ENCODE measurements at places on chromosomes 2 and 18.
A peak's percentile ranks its signal among the peaks of the same experiment; 100 is the strongest.

DNA sequence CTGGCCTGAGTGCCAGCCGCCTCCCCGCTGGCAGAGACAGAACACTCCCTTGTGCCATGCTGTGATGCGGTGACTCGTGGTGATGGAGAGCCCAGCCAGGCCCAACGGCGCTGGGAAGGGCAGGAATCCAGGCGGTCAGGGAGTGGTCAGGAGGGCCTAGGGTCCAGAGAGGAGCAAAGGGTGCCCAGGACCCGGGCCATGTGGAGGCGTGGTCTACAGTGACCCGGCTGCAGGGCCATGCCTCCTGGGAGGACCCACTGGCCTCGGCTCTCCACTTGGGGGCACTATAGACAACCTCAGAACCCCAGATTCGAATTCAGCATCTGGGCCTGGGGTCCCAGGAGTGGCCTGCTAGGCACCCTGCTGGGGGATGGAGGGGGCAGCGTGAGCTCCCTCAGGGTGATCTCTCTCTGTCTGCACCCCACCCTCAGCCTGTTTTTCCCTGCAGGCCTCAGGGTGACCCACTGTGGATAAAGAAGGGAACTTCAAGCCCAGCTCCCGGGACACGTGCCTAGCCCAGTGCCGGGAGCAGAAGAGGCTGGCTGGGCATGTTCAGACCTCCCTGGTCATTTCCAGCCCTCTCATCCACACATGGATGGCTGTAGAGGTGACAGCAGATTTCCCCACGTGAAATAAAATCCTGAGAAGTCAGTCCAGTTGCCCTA, 13.0 kb downstream of the AMER3 start:
- no peak for DNase-seq

DNA sequence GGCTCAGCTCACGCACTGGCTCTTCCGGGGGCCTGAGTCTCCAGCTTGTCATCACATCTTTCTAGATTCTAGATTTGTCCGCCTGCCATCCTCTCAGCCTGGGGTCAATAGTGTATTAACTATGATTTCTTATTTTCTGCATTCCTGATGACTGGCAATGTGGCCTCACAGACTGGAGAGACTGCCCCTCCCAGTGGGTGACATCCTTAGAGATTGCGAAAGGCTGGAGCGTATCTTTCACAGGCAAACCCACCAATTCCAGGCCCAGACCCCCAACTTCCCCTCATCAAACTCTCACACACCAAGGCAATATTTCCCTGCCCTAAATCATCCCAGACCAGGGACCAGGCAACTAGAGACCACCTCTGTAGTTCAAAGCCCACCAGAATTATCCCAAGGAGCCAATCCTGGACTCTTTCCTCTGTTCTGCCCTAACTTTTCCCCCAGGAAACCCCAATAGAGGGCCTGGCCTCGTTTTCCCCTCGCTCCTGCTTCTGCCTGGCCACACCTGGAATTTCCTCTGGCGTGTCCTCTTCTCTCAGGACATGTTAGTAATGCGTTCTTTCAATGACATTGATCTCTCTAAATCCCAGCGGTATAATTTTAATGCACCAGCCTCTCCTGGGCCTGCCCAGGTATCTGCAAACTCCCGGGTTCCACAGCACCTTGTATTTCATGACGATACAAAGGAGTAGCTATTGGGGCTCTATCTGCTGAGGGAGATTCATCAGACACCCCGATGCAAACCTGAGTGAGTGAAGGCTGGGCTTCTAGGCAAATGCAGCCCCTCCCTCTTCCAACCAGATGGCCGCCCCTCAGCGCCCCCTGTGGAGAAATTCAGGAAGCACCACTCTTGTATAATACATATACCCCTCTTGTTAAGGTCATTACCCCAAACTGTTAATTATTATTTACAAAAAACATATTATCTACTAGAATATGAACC, 2.4 kb upstream of the KCNF1 start:
- peak; percentile 55 for DNase-seq

- no peak for DNase-seq
Observed at GRCh38 chr2:86068136-86068588, 37.5 kb downstream of the POLR1A start.

DNA sequence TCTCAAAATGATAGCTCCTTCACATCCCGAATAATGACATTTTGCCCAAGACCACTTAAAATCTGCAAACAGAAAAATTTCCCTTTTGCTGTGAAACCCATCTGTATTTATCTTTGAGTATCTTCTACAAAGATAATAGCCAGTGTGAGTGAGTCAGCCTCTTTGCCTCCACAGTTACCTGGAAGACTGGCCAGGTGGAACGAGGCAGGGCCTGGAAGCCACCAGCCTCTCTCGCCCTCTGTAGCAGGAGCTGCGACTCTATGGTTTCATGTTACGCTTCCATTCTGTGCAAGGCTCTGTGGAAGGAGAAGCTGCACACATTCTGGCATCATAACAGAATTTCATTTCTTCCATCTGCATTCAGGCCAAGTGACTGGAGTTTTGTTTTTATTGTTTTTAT, 9.5 kb downstream of the ELP2 start:
- DNase-seq: no peak

GRCh38 chr18:1652018-1652417, 747.3 kb downstream of the ADCYAP1 start:
- DNase-seq: no peak

GRCh38 chr2:75100801-75101151, 98.5 kb downstream of the TACR1 start:
- no peak for DNase-seq

- no peak for DNase-seq
Observed at GRCh38 chr18:27838225-27838624, 338.7 kb downstream of the CDH2 start.

- DNase-seq: no peak
Observed at GRCh38 chr2:176128172-176128981, 1.1 kb upstream of the HOXD8 start.

DNA sequence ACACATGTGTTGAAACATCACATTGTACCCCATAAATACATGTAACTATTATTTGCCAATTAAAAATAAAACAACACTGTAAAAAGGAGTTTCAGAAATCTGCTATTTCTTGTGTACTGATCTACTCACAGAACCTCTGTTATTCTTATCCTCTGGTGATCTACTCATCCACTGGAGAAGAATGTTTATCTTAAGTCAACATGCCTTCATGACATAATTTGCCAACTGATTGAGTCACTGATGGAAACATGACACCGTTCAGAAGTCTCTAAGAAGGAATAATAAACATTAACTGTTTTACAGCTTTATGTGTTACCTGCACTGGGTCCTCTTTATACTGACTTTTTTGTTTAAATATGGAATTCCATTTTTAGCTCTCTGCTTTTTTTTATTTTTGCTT, 555.2 kb downstream of the DCDC2C start:
- no peak for DNase-seq

DNA sequence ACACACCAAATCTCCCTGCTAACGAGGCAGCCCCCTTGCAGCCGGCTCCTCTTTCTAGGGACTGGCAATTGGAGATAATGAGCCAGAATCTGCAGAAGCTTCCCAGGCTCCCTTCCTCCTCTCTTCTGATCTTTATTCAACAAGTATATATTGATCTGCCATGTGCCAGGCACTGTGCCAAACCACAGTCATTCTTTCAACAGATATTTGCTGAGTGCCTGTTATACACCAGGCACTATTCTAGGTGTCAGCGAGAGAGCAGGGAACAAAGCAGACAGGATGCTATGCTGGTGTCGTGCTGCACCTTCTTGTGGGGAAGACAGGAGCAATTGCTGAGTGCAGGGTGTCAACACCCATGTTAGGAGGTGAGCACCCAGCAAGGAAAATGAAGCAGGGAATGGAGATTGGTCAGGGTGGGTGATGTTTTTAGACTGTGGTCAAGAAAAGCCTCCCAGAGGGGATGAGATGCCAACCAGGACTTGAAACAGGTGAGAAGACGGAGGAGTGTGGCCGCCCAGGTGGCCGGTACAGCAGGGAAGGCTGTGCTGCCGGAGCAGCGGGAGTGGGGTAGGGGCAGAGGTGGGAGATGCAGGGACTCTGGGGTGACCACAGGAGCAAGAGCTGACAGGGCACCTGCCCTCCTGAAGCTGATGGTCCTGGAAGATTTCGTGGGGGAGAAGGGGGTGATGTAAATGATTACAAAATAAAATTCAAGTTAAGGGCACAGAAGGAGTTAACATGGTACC, 307.6 kb upstream of the RAB12 start:
- DNase-seq: peak; percentile 27

DNA sequence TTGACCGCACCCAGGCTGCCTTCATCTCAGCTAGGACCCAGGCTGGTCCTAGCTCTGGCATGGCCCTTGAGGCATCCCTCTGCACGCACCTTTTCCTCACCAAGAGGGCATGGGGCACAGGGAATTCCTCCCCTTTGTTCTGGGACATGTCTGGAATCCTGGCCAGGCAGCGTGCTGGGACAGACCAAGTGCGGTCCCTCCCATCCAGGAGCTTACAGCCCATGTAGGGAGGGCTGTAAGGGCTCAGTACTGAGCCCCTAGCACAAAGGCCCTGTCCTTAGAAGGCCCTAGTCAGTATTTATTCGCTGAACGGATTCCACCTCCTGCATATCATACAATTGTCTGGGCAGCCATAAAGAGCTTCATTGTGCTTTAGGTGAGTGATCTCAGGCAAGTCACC, 3.0 kb downstream of the TMEM37 start:
- no peak for DNase-seq

GRCh38 chr2:149049142-149049541, 10.6 kb downstream of the LYPD6B start:
- no peak for DNase-seq

DNA sequence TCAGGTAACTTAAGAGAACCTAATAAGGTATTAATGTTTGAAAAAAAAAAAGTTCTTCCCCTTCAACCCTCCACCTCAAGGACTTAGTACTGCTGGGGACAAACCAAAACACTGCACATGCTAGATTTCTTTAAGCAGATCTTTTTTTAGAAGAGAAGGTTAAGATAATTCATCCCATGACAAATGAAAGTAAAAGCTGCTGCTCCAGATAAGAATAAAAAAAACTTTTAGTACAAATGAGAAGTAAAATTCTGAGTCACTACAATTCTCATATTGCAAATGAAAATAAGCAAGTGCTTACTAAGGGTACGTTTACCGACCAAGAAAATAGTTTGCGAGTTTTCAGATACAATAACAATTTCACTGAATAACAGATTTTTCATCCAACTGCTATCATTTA, 8.9 kb downstream of the STAM2 start:
- DNase-seq: no peak

DNA sequence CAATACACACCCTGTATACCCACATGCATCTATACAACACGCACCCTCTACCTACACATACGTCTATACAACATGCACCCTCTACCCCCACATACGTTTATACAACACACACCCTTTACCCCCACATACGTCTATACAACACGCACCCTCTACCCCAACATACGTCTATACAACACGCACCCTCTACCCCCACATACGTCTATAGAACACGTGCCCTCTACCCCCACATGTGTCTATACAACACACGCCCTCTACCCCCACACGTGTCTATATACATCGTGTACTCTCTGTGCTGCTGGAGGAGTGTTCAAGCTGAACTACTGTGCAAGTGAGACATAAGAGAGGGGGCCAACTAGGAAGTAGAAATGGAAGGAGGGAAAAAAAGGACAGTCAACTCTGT, 621.7 kb upstream of the HS6ST1 start:
- DNase-seq: no peak

DNA sequence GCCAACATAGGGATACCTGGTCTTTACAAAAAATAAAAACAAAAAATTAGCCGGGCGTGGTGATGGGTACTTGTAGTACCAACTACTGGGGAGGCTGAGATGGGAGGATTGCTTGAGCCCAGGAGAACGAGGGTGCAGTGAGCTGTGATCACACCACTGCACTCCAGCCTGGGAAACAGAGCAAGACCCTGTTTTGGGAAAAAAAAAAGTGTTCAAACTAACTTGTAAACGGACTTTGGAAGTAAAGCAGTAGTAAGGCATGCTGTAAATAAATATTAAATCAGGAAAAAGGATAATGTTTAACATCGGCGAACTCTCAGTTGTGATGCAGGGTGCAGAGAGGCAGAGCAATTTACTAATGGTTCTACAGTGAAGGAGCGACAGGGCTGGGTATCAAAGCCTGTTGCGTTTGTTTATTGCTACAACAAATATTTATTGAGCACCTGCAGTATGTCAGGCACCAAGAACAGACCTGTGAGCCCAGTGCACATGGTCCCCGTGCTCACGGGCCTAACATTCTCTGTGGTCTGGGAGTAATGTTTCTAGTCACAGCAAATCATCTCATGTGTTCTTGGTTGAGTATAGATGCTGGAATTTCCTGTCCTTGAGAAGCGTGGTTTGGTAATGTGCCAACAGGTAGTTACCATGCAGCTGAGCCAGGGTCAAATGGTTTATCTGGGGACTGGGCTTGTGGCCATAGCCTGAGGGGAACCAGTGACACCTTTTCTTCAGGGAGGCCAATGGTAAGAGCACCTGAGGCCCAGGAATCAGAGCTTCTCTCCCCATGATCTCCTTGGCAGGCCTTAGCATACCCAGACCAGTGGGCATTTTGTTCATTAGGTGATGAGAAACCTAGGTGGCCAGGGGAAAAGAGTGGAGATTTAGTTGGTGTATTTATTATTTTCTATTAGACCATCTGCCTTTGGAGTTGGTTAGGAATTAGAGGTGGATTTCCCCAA, 27.9 kb upstream of the GREB1 start:
- DNase-seq: no peak

GRCh38 chr2:170679607-170680079, 35.5 kb upstream of the SP5 start:
- no peak for DNase-seq

GRCh38 chr2:127124426-127124825, 17.5 kb upstream of the BIN1 start:
- no peak for DNase-seq

GRCh38 chr2:26064846-26065245, 31.0 kb downstream of the RAB10 start:
- DNase-seq: no peak

GRCh38 chr2:238566001-238566645, 139.4 kb downstream of the ASB1 start:
- no peak for DNase-seq

DNA sequence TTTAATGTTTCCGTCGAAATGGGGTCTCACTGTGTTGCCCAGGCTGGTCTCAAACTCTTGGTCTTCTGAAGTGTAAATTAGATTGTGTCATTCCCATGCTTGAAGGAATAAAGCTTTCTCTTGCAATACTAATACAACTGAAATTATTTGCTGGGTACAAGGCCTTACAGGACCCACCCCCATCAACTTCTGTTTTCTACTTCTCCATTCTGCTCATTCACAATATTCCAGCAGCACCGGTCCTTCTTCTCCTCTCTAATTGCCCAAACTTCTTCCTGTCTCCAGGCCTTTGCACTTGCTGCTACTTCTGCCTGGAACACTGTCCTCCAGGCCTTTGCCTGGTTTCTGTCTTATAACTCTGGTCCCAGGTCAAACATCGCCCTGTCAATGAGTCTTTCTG, 73.8 kb downstream of the APOB start:
- DNase-seq: no peak

Measured in D721Med (cell line).